Dermis microvascular lymphatic vessel endothelial cell (primary cell): ENCODE measurements at places on chromosomes 4 and X.

DNA sequence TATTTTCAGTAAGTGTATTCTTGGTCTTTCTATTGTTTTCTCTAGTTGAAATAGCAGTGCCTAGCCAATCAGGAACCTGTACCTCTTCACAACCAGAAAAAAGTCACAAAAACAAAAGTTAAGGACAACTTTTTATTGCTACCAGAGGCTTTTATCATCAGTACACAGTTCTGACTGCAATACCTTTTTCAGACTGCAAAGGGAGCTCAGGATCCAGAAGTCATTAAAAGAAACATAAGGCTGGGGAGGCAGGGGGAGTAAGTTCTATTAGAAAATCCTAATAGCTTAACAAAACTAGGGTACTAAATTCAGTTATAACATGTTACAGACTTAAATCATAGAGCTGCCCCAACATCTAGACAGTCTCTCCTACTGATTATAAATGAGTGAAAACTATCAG is 28.8 kb downstream of the CCNI start:
- peak; percentile 29 for DNase-seq

DNA sequence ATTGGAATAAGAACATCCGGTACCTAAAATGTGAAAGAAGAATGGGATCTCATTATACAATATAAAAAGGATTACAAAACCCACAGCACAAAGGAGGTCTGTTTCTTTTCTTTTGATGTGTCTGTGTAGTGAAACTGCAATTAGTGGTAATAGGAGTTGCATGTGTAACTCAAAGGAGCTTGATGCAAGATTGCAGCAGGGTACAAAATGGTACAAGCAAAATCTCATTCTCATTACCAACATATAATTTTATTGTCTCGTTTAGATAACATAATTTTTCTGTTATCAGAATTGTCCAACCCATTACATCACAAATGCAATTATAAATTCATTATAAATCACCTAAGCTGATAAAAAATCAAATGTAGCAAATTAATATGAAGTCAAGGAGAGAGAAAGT is 47.1 kb upstream of the CCSER1 start:
- no peak for DNase-seq

DNA sequence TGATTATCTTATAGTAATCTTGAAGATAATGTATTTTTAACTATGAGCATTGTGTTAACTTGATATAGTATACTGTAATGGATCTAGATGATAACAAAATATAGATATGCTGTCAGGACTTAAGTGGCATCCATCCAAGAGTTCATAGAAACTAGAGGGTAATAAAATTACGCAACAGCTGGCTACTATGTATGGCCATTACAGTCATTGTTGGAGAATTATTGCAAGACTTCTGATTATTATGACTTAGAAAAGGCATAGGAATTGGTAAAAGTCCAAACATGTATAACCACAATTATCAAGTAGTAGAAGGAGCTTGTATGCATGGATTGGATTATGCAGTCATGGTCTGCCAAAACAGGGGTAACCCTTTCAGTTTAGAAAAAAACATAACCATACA is 9.5 kb downstream of the OGT start:
- no peak for DNase-seq

DNA sequence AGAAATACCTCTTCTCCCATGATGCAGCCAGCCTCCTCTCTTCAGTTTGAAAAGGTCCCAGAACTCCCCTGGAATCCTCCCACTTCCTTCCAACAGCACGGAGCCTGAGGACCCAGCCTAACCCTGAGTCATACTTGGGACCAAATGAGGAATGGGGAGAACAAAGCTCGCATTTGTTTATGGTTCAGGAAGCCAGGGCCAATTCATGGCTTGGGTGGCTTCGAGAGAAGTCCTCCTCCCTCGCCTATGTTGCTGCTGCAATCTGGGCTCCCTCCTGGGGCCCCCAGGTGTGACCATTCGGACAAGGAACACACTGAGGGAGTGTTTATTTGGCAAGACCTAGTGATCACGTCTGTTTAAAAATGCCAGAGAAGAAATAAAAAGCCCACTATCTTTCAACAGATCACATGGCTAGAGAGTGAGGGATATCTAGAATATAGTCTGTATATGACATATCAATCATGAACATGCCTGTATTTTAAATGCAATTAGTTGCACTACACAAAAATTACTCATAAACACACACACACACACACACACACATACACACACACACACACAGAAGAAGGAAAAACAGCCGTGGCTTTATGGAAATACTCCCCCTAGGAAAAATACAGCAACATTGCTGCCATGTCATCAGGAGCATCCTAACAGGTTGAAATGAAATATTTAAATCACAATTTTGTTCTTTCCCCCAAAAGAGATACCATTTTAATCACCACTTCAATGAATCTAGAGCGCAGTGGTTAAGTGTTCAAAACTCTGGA is 155.7 kb upstream of the MAP3K15 start:
- peak; percentile 84 for DNase-seq

- DNase-seq, result no peak
Observed at GRCh38 chrX:1600406-1601050, 9.1 kb downstream of the AKAP17A start.

GRCh38 chr4:96240041-96240440 is 400.1 kb downstream of the PDHA2 start:
- DNase-seq, result no peak

GRCh38 chrX:153455571-153455970 is 9.7 kb upstream of the TREX2 start:
- DNase-seq, result no peak

DNA sequence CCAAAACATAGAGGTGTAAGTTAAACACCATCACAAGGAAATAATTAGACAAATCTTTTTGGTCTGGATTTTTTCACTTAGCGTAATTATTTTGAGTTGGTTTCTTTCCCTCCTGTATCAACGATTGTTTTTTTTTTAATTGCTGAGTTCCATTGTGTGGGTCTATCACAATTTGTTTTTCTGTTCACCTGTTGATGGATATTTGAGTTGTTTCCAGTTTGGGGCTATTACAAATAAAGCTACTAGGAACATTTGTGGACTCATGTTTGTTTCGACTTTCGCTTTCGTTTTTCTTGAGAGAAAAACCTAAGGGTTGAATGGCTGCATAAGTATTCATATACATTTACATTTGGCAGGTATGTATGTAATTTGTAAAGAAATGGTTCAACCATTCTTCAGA is 20.4 kb upstream of the FBXW7 start:
- DNase-seq, result no peak

DNA sequence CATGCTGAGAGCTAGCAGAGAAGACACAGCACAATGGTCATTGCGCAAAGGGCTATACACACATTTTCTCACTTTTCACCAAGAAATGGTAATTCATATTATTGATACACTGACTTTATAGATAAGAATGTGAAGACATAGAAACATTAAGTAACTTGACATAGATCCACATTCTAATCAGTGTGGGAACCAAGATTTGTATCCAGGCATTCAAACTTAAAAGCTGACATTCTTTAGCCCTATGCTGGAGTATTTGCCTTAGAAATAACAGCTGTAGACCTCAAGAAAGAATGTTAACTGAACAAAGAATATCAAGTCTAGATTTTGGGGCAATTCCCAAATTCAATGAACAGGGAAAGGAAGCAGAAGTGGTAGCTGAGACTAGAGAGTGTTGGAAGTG is 384.8 kb downstream of the IL15 start:
- no peak for DNase-seq

DNA sequence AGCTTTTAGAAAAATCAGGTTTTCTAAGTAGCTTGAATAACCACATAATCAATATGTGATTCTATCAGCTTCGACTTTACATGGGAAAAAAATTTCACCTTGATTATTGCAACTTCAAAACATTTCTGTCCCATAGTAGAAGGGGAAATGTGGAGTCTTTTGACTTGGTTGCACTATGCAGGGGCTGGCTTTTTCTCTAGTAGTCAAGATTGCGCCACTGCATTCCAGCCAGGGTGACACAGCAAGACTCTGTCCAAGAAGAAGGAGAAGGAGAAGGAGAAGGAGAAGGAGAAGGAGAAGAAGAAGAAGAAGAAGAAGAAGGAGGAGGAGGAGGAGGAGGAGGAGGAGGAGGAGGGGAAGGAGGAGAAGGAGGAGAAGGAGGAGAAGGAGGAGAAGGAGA is 84.9 kb downstream of the MAML3 start:
- no peak for DNase-seq

DNA sequence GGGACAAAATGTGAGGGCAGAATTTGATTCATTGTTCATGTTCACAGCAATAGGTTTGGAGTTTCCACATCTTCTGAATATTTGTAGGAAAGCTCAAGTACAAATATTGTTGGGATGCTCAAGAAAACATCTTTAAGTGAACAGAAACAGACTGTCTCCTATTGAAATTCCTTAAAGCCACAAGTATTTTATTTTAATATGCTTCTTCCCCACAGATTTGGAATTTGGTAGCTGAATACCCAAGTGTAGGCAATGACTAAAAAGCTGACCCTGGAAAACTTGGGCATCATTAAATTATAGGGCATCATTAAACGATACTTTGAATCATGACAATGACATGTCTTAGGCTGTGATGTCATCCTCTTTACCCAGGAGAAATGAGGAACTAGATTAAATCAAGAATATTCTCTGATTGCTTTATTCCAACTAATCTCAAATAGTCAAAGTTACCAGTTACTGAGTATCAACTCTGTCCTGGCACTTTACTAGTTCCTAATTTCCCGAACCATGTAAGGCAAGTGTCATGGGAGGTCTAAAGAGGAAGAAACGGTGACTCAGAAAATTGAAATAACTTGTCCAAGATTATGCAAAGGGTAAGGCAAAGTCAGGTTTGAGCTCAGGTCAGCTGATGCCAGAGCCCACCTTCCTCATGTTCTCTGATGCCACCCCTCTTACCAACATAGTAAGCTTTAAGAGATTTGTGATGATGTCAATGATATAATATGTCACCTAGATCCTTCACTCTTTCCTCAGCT is 223.1 kb upstream of the LEF1 start:
- no peak for DNase-seq

DNA sequence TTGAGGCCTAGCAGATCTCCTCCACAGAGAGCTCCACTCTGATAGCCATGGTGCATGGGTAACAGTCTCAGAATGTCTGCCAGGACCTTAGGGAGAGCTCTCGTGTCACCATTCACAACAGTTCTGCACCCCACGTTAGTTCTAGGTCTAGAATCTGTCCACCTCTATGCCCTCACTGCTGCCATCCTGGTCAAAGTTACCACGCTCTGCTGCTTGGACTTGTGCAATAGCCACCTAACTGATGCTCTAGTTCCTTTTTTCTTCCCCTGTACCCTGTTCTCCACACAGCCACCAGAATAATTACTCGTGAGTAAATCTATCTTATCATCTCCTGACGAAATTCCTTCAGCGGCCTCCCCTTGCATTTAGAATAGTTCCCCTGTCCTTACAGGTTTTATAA is 268.8 kb upstream of the GATB start:
- no peak for DNase-seq

DNA sequence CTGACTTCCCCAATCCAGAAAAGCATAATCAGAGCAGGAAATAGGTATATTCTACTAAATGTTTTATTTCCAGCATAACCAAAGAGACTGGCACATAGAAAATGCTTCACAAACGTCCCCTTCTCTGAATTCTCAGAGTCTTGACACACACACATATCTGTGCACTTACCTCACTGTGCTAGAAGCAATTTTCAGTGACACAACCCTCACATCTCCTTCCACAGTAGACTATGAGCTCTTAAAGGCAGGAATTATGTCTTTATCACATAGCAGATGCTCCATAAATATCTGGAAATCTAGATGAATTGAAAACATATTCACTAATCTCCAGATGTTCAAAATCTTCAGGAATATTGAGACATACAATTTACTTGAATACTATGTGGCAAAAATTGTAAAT is 5.9 kb downstream of the SOWAHB start:
- no peak for DNase-seq

DNA sequence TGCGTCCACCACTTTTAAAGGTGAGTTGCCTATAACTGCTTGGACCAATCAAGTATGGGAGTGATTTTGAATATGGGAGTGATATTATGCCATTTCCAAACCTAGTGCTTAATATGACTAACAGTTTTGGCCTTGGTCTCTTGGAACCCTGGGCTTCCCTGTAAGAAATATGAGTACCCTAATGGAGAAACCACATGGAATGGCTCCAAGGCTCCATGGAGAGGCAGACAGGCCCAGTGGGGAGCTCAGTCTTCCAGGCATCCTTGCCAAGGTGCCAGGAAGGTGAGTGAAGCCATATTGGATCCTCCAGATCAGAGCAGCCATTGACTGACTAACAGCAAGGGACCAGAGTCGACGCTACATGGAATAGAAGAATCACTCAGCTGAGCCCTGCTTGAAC is 53.2 kb downstream of the MAML3 start:
- DNase-seq, result no peak
